Myocyte (in vitro differentiated cells): ENCODE measurements at places on chromosomes 2 and 18.

DNA sequence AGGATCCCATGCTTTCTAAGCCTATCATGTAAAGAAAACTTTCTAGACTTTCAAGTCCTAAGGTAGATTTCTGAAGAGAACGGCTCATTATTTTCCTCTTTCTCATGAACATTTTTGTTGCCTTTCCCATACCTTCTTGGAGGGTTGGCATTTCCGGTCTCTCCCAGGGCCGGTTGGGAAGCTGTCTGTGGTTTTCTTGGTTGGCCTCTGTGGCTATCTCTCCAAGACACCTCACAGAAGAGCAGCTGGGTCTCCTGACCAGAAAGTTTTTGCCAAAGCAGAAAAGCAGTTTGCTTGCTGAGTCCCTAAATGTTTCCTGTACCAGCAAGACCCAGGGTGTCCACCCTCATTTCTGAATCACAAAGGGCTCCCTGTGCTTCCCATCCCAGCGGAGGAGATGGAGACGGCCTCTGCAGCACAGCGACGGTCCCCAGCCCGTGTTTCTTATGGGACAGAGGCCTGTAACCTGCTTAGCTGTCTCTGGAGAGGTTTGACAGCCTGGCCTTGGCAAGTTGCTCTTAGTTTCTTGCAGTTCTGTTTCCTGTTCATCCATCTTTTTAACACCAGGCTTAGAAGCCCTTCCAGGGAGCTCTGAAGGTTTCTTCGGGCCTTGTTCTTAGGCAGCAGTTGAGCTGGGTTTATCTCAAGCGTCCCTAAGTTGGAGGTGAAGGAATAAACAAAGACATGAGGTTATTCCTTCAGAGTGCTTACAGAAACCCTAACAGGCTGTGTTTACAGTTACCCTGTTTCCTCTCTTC lies 39.8 kb downstream of the GREB1 start:
- DNase-seq: peak; percentile 82

DNA sequence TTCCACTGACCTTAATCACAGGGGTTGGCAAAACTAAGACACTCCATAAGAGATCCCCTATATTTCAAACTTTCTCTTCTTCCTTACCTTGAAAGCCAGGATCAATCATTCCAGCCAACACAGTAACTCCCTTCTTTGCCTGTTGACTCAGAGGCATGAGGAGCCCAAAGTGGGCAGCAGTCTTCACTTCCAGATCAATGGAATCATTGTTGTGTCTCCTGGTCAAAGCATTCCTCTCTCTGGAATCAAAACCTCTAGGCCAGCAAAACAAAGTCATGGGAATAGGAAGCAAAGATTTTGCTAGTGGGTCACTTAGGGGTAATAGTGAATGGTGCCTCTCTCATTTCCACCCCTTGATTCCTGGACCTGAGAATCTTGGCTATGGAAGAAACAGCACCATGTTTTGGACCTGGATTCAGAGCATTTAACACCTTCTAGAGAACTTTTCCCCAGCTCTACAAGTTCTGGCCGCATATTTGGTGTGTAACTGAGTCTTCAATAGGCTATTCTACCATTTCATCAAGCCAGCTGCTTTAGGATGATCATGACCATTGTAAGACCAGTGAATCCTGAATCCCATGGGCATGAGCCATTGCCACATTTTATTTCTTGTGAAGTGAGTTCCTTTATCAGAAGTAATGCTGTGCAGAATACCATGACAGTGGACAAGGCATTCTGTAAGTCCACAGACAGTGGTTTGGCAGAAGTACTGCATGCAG lies 65.7 kb upstream of the SERPINE2 start:
- no peak for DNase-seq

GRCh38 chr2:233402346-233402745 lies 48.1 kb downstream of the DGKD start:
- no peak for DNase-seq

DNA sequence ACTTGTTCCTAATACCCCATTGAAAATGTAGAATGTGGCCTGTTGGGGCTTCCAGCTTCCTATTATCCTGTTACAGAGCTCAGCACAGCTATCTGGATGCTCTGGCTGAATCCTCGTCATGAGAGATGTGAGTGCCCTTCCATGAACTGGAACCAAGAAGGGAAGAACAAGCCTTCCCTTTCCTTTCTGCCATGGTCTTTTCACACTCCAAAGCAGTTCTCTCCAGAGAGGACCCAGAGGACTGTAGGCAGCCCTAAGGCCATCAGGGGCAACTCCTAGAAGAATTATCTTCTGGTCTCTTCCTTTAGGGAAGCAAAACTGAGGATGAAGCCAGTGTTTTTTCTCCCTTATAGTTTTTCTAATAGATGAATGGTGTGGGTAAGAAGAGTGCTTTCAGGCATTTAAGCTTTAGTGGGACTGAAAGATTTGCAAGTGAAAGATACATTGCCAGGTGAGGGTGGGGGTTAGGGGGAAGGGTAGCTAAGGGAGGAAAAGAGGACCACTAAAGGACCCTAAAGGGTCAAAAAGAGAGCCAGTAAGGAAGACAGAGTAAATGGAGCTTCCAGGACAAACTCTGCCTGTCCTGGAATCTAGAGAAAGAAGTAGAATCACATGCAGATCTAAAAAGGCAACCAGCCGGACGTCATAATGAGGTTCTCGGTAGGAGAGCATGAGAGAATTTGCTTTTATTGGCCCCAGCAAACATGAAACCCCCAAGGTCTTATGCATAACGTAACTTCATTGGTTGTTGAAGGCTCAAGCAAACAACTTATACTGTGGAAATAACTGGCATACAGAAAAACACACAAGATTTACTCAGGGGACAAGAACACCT lies 12.4 kb upstream of the XPO1 start:
- DNase-seq: no peak

DNA sequence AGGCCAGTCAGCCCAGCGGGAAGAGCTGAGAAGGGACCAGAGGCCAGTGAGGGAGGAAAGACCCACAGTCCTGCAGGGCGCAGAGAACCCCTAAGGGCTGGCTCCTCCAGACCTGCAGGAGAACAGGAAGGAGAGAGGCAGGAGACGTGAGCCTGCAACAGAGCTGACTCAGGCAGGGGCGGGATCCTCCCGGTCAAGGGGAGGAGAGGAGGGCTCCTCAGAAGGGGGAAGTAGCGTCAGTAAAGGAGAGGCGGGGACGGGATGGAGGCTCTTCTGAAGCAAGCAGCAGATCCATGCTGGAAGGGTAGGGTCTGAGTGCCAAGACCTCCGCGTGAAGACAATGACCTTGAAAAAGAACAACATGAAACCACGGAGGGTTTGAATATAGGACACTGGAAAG lies 50.8 kb downstream of the TRABD2A start:
- no peak for DNase-seq

DNA sequence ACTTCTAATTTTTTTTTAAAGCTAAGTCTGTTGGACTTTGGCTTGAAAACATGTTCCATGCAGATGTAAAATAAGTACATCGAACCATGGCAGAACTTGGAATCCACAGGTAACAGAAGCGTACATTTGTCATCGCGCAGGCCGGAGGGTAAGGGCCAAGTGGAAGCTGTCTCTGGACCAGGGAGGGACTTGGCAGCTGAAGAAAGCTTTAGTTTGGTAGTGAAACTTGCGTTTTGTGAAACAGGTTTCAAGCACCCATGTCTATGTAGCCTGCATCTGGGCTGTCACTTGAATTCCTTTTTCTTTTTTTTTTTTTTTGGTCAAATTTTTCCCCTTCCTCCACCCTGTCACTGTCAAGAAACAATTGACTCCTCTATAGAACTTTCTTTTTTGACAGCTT lies 20.4 kb downstream of the GRHL1 start:
- no peak for DNase-seq

- DNase-seq: no peak
Observed at GRCh38 chr18:73384246-73384645, 516.5 kb upstream of the NETO1 start.

GRCh38 chr2:203016716-203017115 lies 2.0 kb downstream of the NBEAL1 start:
- no peak for DNase-seq

- no peak for DNase-seq
Observed at GRCh38 chr2:121833358-121833723, 77.9 kb downstream of the TSN start.

- DNase-seq: peak; percentile 57
Observed at GRCh38 chr2:67446491-67446911, 49.4 kb downstream of the ETAA1 start.

GRCh38 chr2:28692411-28692810 lies 59.2 kb upstream of the PPP1CB start:
- peak; percentile 66 for DNase-seq

DNA sequence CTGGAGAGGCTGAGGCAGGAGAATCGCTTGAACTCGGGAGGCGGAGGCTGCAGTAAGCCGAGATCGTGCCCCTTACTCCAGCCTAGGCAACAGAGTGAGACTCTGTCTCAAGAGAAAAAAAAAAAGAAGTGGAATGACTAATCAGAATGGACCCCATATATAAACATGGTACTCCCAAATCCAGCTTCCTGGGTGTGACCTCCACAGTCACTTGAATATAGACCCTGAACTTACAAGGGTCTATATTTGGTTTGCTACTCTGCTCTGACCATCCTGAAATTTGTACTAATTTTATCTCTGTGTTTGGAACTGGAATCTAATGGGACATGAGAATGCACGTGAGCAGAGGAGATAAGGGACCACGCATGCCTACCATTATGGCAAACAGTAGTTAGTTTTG lies 275.0 kb downstream of the TNS1 start:
- DNase-seq: no peak

DNA sequence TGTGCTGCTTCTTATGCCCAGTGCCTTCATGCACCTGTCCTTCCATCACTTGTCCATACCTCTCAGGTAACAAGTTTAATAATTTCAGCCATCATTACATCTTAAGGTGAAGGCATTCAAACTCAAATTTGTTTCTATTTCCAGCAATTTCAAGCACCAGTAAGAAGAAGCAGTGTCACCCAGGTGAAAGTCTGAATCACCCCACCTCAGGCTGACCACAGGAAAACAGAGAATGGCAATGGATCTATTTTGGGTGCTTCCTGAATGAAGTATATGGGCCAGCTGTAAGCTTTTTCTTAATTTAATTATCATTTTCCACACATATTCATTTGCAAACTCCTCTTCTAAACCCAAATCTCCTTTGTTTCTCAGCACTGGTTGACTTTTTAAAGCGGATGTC lies 372.7 kb upstream of the SOX11 start:
- DNase-seq: no peak

DNA sequence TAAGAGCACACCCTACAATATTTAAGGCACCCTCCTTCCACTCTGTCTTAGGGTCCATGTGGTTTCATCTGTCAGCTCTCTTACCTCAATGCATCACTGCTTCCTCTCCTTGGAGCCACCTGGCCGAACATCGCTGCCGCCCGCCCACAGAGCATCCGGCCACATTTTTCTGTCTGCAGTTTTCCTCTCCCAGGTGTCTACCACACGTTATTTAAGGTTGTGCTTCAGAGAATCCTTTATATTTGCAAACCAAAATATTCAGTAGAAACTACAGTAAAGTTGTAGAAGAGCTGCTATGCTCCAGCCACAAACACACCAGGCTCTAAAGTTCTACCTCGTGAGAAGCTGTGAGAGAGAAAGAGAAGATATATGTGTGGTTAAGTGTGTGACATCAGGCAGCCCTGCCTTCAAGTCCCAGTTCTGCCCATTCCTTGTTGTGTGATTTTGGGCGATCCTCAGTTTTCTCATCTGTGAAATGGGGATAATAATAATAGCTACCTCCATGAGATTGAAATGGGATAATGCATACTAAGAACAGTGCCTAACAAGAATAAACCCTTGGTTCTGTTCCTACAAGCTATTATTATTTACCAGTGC lies 4.9 kb upstream of the STK17B start:
- no peak for DNase-seq

GRCh38 chr18:74115046-74115445 lies 32.6 kb downstream of the FBXO15 start:
- peak; percentile 23 for DNase-seq

GRCh38 chr2:48249025-48249424 lies 280.9 kb upstream of the STON1 start:
- DNase-seq: peak; percentile 81

GRCh38 chr18:53601344-53601743 lies 623.1 kb downstream of the MBD2 start:
- DNase-seq: no peak

DNA sequence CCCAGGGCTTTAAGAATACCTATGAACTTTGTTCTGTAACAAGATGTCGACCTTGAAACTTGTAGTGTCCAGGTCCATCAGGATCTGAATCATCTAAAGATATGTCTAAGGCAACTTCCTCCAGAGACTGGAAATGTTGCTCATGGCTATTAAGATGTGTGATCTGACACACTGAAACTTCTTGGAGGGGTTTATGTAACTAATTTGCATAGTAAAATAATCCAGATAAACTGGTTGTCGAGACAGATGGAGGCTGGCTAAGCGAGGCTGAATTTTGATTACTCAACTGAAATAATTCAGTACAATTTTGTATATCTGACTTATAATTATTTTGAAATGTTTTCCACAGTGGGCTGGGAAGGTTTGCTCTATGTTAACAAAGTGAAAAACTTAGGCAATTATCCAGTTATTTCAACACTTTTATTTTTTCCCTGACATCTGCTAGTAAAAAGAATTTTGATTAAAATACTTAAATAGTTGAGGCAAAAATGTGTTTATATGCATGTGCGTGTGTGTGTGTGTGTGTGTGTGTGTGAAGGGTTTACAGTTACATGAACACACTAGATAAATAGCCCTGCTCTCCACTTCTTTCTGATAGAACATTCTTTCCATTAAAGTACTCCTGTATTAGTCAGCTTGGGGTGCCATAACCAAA lies 11.4 kb upstream of the MAP3K20 start:
- no peak for DNase-seq
